ENCODE measurements at places on chromosomes 16 and 17.

DNA sequence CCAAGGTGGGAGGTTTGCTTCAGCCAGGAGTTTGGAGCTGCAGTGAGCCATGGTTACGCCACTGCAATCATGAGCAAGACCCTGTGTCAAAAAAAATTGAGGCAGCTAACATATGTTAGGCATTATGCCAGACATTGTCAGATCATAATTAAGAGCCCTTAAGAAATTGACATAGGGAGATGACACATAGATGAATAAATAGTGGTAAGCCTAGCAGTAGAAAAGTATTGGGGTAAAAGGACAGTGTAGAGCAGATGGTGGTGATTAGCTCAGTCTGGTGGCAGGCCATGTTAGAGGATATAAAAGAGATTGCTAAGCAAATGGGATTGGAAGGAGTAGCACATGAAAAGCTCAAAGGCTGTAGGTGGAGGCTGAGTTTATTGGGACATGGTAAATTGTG, 22.6 kb downstream of the SRCAP start:
- DNase-seq: no peak

DNA sequence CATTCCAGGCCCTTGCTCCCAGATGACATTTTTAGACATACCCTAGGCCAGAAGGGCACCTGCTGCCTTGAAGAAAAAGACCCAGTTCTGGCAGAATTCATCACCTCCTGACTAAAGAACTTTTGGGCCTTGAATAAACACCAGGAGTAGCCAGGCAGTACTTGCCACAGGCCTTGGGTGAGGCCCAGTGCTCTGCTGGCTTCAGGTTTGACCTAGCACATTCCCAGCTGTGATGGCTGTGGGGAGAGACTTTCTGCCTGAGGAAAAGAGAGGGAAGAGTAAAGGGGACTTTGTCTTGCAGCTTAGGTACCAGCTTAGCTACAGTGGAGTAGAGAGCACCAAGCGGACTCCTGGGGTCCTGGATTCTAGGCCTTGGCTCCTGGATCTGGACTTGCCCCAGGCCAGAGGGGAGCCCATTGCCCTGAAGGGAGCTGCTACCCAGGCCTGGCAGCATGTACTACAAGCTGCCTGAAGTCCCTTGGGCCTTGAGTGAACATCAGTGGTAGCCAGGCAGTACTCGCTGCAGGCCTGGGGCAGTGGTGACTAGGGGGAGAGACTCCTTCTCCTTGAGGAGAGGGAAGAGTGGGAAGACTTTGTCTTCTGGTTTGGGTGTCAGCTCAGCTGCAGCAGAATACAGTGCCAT, 44.3 kb downstream of the ABCA8 start:
- DNase-seq: no peak

DNA sequence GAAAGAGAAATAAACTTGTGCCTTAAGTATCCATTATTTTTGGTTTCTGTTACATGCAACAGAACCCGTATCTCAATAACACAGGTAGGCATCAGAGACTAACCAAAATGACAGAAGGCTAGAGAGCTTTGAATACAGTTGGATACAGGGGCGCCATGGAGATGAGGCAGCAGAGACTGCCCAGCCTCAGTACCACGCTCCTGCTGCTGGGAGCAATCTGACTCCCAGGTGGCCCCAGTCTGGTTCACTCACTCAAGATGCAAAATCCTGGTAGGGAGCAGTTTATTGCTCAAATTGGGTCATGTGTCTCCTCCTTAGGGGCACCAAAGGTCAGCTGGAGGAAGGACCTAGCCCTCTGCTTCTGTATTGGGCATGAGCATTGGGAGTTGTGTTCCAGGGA, 218.9 kb downstream of the USP22 start:
- DNase-seq: no peak

DNA sequence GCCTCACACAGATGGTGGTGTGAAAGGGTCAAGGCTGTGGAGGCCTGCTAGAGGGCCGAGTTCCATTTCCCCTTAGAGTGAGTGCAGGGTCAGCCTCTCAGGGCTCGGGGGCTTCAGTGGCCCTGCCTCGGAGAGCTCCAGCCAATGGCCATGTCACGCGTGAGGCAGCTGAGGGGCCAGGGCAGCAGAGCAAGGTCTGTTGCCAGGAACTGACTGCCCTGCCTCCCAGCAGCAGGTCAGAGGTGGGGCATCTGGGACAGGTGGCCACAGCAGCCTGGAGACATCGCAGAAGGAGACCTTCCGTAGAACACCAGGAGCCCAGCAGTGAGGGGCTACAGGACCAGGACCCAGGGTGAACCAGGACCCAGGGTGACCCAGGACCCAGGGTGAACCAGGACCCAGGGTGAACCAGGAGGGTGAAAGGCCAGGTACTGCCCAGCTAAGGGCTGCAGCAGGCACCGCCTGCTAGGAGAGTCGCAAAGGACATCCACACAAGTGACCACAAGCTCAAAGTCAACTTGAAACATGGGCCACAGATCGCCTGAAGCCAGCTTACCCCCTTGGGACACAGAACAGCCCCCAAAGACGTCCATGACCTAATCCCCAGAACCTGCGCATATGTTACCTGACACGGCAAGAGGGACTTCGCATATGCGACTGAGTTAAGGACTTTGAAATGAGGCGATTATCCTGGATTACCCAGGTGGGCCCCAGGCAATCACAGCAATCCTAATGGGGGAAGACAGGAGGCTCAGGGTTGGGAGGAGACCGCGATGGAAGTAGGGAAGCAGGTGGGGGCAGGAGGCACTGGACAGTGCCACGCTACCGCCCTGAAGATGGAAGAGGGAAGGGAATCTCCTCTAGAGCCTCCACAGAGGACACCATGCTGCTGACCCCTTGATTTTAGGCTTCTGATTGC, 4.8 kb upstream of the MEAK7 start:
- no peak for DNase-seq

- DNase-seq: no peak
Observed at GRCh38 chr17:265718-266117, 84.3 kb upstream of the DOC2B start.

GRCh38 chr17:8707332-8708024, 37.2 kb downstream of the CCDC42 start:
- DNase-seq: no peak

DNA sequence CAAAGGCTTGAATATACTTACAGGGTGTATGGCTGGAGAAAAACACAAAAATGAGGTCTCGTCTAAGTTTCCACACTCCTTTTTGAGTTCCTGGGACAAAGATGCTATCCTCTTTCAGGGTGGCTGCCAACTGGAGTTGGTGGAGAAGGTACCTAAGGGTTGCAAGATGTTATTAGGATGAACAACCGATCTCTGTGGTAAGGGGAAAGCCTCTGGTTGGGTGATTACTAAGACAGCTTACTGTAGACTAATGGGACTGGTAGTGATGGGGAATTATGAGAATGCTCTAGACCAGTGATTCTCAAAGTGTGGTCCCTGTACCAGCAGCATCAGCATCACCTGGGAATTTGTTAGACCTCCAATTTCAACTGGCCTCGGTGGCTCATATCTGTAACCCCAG, 6.0 kb downstream of the ADAT1 start:
- no peak for DNase-seq

- peak; percentile 75 for DNase-seq
Observed at GRCh38 chr17:73956595-73957465, 246.6 kb upstream of the RPL38 start.

- no peak for DNase-seq
Observed at GRCh38 chr17:6510321-6510977, 45.9 kb downstream of the PITPNM3 start.

- no peak for DNase-seq
Observed at GRCh38 chr17:45923511-45924268, 29.3 kb downstream of the MAPT start.

DNA sequence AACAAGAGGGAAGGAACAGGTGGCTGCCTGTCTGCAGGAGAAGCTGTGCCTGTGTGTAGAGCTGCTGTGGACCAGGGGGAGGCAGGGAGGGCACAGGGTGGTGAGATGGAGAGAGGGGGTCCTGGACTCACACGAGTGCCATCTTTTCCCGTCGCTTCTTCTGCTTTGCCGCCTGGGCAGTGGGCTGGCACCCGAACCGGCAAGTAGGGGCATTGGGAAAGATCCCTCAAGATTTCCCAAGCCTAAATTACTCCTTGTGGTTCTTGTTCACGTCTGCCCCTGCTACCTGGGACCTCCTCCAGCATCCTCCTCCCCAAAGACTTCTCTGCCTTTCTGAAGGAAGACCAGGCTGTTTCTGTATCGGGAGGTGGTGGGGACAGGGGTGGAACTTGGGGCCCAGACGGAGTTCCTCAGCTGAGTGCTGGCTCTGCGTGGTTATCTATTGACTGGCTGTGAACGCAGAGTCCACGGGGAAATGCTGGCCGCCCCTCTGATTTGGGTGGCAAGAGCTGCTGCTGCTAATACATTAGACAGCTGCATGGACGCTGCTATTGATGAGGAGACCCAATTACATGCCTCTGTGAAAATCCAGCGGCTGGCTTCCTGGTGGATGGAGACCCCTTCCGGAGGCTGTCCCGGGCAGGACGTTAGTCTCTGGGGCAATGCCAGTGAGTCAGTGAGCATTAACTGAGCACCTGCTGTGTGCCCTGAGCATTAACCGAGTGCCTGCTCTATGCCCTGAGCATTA, 114.5 kb downstream of the OR1D5 start:
- DNase-seq: no peak

- no peak for DNase-seq
Observed at GRCh38 chr16:77331802-77332586, 102.8 kb downstream of the ADAMTS18 start.

DNA sequence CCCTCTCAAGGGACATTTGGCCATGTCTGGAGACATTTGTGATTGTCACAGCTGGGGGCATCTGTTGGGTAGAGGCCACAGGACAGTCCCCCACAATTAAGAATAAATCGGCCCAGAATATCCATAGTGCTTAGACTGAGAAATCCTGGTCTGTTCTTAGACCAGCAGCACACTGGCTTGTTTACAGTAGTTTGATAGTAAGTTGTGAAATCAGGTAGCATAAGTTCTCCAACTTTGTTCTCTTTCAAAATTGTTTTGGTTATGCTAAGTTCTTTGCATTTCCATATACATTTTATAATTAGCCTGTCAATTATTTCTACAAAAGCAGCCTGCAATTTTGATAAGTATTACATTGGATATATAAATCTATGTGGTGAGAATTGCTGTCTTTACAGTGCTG, 6.8 kb downstream of the MGRN1 start:
- no peak for DNase-seq

DNA sequence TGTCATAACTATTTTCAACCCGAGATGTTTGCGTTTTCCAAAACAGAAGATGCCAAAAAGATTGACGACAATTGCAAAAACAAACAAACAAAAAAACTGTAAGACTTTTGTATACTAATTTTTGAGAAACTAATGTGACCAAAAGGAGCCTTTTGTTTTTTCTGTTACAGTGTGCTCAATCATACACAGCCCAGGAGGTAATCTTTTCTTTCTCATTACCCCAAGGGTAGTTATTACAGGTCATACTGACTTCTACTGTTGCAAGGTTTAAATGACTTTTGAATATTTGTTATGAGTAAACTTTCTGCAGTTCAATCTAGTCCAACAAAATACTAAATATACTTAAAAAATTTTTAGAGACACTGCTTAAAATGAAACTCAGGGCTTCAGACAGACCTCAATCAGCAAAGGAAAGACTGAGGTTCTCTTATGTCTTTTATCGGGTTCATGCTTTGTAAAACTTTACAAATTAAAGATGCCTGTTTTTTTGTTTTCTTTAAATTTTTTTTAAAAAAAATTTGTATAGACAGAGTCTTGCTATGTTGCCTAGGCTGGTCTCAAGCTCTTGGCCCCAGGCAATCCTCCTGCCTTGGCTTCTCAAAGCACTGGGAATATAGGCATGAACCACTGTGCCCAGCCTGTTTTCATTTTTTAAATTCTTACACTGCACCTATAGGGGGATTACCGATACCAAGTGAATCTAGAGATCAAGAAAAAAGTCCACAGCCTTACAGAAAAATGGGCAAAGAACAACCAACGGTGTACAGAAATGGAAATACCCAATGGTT, 47.6 kb downstream of the SPOP start:
- no peak for DNase-seq

GRCh38 chr17:56434610-56435009, 158.9 kb upstream of the NOG start:
- DNase-seq: no peak

GRCh38 chr16:59697236-59697635, 963.1 kb upstream of the GOT2 start:
- no peak for DNase-seq

DNA sequence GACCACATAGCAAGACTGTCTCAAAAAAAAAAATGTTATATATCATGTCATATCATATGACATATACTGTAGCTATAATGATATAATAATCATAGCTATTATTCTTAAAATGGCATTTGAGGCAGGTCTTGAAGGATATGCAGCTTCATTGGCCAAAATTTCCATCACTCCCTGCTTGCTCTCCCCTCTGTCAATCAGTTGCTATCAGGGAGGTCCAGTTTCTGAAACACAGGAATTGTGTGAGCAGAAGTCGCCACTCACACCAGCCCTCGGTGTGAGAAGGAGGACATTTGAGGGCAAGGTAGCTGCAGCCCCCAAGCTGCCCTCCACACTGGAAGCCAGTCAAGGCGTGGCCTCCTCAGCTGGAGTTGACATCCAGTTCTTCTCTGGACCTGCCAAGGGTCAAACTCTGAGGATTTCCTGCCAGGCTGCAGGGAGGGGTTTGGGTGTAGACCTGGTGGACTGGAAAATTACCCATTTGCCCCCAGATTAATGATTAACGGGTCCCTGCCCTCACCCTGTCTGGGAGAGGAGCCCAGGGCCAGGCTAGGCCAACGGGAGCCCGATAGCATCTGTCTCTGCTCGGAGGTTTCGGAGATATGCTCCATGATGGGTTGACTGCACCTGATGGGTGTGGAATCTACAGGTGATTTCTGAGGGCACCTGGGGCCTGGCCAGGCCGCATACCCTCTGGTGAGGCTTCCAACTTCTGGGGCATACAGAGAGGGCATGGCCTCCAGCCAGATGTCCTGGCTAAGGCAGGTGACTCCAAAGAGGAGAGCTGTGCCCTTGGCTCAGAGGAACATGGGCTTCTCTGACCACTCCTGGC, 18.8 kb downstream of the WNT9B start:
- no peak for DNase-seq

- DNase-seq: peak; percentile 84
Observed at GRCh38 chr17:35460354-35460851, 11.8 kb upstream of the SLFN13 start.

DNA sequence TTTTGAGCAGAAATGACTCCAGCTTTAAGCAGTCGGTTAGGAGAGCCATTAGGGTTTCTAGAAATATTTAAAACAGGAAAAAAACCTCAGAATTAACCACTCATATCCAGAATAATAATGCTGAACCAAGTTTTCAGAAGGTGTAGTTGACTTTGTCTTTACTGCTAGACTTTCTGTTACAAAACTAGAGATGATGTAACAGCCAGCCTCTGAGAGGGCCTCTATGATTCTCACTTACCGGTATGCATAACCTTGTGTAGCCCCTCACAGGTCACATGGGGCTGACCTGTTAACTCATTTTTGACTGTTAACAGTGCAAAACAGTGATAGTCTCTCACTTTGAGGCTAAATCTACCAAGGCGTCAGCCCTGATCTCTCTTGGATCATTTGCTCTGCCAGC, 74.3 kb downstream of the TEX14 start:
- DNase-seq: peak; percentile 32

GRCh38 chr16:13480801-13481200, 439.2 kb upstream of the ERCC4 start:
- DNase-seq: no peak
